ENCODE measurements at places on chromosomes 3 and 15.

GRCh38 chr15:42156243-42156922 is at the start of gene PLA2G4F:
PLA2G4F (minus strand) TSS chr15:42156636; CDS start chr15:42156549, 87 bp downstream.
- DNase-seq, result no peak

- DNase-seq, result no peak
Measured at GRCh38 chr3:50194903-50195500, 3.6 kb downstream of the GNAT1 start.

- peak; percentile 31 for DNase-seq
Measured at GRCh38 chr3:185402561-185402960, 39.6 kb downstream of the MAP3K13 start.

GRCh38 chr3:161415506-161416231 is 44.4 kb upstream of the SPTSSB start:
- DNase-seq, result peak; percentile 87

GRCh38 chr3:16810593-16811367 is 74.0 kb upstream of the PLCL2 start:
- DNase-seq, result no peak

- no peak for DNase-seq
Measured at GRCh38 chr15:92095693-92096092, 242.2 kb downstream of the SLCO3A1 start.

- no peak for DNase-seq
Measured at GRCh38 chr3:196135693-196136639, 54.1 kb upstream of the TFRC start.

DNA sequence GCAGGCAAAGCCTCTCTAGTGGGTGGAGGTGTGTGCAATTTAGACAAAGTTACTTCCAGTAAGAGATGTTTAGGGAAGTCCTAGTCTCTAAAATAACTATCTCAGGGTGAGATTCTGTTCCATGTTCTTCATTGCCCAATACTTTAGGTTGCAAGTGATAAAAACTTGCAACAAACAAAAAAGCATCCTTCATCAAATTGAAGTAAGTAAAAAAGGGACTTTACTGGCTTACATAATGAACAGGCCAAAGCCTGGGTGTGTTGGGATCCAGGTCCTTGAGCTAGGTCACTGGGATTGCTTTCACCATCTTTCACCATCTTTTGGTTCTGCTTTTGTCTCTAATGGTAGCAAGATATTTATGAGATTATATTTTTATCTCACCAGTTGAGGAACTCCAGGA is 38.3 kb downstream of the CX3CR1 start:
- DNase-seq, result no peak

- DNase-seq, result no peak
Measured at GRCh38 chr3:140727886-140728285, 50.0 kb downstream of the TRIM42 start.

GRCh38 chr3:15164340-15164739 is 41.7 kb upstream of the CAPN7 start:
- DNase-seq, result peak; percentile 50

- no peak for DNase-seq
Measured at GRCh38 chr15:95615436-95615835, 715.1 kb upstream of the NR2F2 start.

- no peak for DNase-seq
Measured at GRCh38 chr3:60445446-60445845, 805.8 kb downstream of the FHIT start.

- no peak for DNase-seq
Measured at GRCh38 chr3:86029590-86029989, 961.4 kb downstream of the VGLL3 start.

GRCh38 chr3:136910697-136911096 is 47.1 kb upstream of the IL20RB start:
- DNase-seq, result no peak

- peak; percentile 4 for DNase-seq
Measured at GRCh38 chr3:14587740-14588360, 47.7 kb upstream of the GRIP2 start.

DNA sequence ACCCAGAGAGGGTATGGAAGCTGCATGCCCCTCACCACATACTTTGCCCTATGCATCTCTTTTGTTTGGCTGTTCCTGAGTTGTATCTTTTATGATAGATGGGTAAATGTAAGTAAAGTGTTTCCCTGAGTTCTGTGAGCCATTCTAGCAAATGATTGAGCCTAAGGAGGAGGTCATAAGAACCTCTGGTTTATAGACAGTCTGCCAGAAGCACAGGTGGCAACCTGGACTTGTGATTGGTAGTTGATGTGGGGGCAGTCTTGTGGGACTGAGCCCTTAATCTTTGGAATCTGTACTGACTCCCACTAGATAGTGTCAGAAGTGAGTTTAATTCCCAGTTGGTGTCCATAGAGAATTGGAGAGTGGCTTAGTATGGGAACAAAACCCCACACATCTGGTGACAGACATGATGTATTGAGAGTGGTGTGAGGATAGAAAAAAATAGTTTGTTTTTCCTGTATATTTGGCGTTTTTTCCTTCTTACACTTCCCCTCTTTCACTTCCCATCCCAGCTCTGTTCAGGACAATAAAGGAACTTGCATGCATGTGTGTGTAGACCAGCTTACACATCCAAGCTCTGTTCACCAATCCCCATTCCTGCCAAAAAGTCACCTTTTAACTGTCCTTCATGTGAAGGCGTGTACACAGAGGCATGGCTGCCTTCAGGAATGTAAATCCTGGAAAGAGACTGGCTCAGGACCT is 38.1 kb upstream of the SPPL2A start:
- no peak for DNase-seq

GRCh38 chr3:9955611-9956352 is 3.6 kb upstream of the PRRT3 start:
- DNase-seq, result no peak

- no peak for DNase-seq
Measured at GRCh38 chr3:197752107-197752506, 2.4 kb downstream of the FYTTD1 start.

- DNase-seq, result no peak
Measured at GRCh38 chr3:185335799-185336198, 27.1 kb upstream of the MAP3K13 start.

GRCh38 chr3:32607522-32607921 is 36.9 kb upstream of the DYNC1LI1 start:
- DNase-seq, result no peak

GRCh38 chr15:57796146-57796545 is 89.6 kb downstream of the POLR2M start:
- no peak for DNase-seq

DNA sequence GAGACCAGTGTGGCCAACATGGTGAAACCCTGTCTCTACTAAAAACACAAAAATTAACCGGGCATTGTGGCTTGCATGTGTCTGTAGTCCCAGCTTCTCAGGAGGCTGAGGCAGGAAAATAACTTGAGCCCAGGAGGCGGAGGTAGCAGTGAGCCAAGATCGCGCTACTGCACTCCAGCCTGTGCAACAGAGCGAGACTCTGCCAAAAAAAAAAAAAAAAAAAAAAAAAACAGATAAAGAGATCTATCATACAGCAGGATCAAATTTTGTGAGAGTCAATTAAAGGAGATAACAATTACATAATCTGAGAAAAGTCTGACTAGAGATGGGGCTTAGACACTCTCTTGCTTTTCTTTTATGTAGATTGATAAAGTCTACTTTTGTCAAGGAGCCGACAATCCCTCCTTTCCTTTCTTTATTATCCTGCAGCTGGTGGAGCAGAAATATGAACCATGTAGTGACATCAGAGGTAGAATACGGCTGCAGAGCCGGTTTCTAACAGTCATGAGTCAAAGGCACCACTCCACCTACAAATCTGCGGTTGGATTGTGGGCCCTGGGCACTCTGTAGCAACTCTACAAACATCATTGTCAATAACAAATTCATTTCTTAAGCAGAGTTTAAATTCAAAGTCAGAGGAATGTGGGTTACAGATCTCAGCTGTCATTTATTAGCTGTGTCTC is 9.0 kb downstream of the C2CD4A start:
- DNase-seq, result no peak

GRCh38 chr3:39721076-39721475 is 88.3 kb upstream of the MYRIP start:
- no peak for DNase-seq

DNA sequence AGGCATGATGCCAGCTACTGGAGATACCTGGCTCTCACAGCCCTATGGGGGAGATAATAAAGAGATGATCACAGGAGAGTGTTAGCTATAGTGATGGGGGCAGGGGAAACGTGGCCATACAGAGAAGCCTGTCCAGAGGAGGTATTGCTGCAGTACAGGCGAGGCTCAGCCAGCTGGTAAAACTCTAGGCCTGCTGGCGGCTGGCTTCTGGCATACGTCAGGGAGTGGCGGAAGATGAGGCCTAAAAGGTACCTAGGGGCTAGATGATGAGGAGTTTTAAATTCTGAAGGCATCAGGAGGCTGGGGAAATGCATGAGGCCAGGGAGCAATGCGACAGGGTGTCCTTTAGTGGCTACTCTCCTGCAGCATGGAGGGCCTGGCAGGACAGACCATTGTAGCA is 110.7 kb downstream of the EEFSEC start:
- DNase-seq, result no peak

DNA sequence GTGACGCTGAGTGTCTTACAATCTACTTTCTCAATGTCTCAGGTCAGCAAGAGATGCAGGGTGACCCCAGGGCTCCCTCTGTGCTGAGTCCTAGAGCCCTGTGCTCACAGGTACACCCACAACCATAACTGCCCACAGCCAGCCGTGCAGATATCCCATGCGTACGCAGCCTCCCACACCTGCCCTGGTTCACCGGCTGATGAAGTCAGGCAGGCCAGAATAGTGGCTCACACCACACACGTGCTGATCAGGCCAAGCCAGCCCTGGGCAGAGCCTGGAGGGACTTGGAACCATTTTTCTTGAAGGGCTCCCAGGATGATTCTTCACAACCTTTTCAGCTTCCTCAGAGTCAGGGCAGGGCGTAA is 63.6 kb upstream of the RPL32 start:
- DNase-seq, result no peak

- DNase-seq, result no peak
Measured at GRCh38 chr3:109696932-109697331, 359.6 kb upstream of the DPPA4 start.

- DNase-seq, result no peak
Measured at GRCh38 chr15:92006186-92007028, 152.9 kb downstream of the SLCO3A1 start.

GRCh38 chr3:44476181-44476611 is 1.3 kb downstream of the ZNF445 start:
- DNase-seq, result no peak

DNA sequence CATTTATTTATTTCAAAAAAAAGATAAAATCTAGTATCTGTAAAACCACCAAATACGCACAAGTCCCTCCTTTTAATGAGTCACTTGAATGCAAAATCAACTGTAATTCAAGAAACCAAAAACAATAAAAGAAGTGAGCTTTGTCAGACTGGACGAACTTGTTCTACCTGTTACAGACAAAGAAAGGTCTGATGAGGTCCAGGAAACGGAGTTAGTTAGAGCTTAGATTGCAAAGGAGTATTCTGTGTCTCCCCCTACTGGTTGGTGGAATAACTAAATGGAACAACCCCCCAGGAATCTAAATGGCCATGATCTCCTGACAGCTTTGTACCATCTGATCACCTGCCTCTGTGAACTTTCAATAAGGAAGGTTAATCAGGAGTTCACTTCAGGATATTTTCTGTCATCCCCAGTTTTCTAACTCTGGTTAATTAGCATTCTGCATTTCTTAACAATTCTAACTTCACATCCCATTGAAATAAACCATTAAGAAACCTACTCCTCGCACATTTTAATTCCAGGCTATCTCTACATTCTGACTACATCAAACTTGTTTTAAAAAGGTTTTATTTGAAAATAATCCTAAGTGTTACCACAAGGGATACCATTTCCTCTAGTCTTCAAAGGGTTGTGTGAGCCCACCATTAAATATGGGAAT is 333.0 kb upstream of the SATB1 start:
- DNase-seq, result peak; percentile 2

- DNase-seq, result no peak
Measured at GRCh38 chr3:105806359-105806758, 62.5 kb downstream of the CBLB start.

GRCh38 chr3:171453180-171453886 is 6.9 kb downstream of the TNIK start:
- DNase-seq, result no peak

GRCh38 chr15:94119298-94119811 is 112.0 kb upstream of the MCTP2 start:
- DNase-seq, result no peak

DNA sequence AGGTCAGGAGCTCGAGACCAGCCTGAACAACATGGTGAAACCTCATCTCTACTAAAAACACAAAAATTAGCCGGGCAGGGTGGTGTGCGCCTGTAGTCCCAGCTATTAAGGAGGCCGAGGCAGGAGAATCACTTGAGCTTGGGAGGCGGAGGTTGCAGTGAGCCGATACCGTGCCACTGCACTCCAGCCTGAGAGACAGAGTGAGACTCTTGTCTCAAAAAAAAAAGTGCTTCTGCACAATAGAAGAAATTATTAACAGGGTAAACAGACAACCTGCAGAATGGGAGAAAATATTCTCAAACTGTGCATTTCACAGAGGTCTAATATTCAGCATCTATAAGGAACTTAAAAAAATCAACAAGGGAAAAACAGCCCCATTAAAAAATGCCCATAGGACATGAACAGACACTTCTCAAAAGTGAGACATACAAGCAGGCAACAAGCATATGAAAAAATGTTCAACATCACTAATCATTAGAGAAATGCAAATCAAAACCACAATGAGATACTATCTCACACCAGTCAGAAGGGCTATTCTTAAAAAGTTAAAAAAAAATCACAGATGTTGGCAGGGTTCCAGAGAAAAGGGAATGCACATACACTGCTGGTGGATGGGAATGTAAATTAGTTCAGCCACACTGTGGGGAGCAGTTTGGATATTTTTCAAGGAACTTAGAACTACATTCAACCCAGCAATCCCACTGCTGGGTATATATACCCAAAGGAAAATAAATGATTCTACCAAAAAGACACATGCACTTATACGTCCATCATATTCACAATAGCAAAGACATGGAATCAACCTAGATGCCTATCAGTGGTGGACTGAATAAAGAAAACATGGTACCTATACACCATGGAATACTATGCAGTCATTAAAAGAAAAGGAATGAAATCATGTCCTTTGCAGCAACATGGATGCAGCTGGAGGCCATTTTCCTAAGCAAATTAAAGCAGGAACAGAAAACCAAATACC is 75.5 kb downstream of the MSL2 start:
- DNase-seq, result no peak

- DNase-seq, result no peak
Measured at GRCh38 chr3:102481050-102481449, 46.2 kb downstream of the ZPLD1 start.

GRCh38 chr3:27927882-27928281 is 205.8 kb upstream of the EOMES start:
- no peak for DNase-seq

- DNase-seq, result peak; percentile 48
Measured at GRCh38 chr3:172341482-172342059, 106.7 kb downstream of the GHSR start.

- no peak for DNase-seq
Measured at GRCh38 chr3:105731686-105732085, 137.1 kb downstream of the CBLB start.

GRCh38 chr15:91929509-91929908 is 76.0 kb downstream of the SLCO3A1 start:
- no peak for DNase-seq

- peak; percentile 8 for DNase-seq
Measured at GRCh38 chr3:10945683-10946287, 46.8 kb upstream of the SLC6A1 start.

Data from fibroblast of the conjunctiva (primary cell).